Islet precursor cell (in vitro differentiated cells): ENCODE measurements at places on chromosomes 16 and 17.
A peak's percentile ranks its signal among the peaks of the same experiment; 100 is the strongest.

- no peak for DNase-seq
Observed at GRCh38 chr17:79728908-79729471, 1.8 kb upstream of the ENPP7 start.

DNA sequence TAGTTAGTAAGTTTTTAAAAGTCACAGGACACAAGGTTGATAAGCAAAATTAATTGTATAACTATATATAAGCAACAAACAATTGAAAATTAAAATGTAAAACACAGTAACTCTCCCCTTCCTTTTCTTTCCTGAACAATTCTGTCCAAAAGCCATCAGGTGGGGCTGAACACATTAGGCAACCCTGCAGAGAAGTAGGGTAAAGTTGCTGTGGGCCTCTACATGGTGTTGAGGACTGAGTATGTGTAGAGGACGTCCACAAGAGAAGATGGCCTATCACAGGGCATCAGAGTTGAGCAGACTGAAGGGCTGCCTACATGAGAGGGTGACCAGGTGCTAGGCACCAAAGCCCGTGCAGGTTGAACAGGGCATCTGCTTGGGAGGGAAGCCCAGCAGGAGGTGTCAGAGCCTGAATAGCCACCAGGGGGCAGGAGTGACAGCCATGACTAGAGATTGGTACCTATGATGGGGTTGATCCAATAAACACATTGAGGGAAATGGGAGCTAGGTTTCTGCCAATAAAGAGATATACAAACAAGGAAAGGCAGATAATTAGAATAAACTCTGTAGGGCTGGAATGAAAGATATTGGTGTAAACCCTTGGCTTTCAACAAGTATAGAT is 415.1 kb downstream of the NPIPA8 start:
- peak; percentile 65 for DNase-seq

GRCh38 chr17:74945543-74945942 is 9.8 kb downstream of the OTOP3 start:
- DNase-seq, result no peak

GRCh38 chr17:12077773-12078172 is 57.1 kb downstream of the MAP2K4 start:
- no peak for DNase-seq

- DNase-seq, result peak; percentile 80
Observed at GRCh38 chr17:80927791-80928216, 63.8 kb upstream of the CHMP6 start.

DNA sequence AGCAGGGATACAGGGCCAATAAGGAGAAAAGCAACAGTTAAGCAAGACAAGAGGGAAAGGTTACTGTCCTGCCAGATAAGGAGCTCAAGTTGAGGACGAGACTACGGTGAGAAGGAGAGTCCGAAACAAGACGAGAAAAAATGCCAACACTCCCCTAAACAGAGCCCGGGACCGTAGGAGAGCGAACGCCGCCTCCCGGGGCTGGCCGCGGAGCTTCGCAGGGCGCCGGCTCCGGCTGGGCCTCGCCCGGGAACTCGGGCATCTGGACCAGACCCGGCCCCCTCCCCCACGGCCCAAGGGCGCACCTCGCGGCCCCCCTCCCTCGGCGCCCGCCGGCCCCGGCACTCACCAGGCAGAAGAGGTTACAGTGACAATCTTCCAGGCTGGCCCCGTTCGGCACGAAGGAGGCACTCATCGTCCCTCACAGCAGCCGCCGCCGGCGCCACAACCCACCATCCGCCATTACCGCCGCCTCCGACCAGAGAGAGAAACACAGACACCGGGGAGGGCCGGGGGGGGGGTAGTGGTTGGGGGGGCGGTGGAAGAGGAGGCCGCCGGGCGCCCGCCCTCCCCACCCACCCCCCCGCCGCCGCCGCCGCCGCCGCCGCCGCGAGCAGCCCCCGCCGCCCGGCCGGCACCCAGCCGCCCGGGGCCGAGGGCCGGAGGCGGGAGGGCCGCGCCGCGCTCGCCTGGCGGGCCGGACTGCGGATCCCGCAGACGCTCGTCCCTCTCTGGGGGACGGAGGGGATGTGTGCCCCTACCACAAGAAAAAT is at the start of gene MED13:
Gene MED13, minus strand, starts transcription at position 488 of the 773 bp plus-strand sequence. Its CDS starts 73 bp downstream, at position 415.
- DNase-seq, result peak; percentile 82

DNA sequence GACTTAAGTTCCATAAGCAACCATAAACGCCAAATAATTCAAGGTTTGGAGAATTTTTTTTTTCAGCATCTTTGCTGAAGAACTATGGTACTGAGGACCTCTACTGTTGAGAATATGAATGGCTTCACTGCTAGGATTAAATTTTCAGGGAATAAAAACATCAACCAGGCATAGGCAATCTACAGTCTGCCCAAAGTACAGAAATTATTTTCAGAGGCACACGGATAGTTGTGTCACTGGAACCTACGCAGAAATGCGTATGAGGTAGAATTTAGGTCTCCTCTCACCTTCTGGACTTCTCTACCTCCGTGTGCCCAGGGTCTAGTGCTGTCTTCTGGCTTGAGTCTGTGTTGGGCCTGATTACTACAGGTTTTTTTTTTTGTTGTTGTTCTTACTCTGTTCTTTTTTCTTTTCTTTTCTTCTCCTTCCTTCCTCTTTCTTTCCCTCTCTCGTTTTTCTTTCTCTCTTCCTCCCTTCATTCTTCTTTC is 39.7 kb downstream of the NACA2 start:
- no peak for DNase-seq

DNA sequence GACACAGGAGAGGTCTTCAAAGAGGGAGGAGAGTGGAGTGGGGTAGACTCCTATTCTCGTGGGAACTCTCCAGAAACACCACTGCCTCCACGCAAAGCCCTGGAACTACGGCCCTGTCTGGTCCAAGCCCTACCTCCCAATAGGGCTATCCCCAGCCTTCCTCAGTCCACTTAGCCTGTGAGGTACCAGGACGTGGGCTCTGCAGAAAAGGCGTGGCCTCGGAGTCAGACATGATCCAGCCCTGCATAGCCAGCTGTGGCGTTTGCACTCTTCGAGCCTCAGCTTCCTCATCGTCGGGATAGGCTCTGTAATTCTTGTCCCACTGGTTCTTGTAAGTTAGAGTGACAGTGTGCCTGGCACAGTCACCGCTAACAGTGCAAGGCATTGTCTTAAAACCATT is 13.8 kb downstream of the ENDOV start:
- no peak for DNase-seq

GRCh38 chr17:64579917-64580316 is 73.1 kb downstream of the CEP95 start:
- DNase-seq, result no peak

DNA sequence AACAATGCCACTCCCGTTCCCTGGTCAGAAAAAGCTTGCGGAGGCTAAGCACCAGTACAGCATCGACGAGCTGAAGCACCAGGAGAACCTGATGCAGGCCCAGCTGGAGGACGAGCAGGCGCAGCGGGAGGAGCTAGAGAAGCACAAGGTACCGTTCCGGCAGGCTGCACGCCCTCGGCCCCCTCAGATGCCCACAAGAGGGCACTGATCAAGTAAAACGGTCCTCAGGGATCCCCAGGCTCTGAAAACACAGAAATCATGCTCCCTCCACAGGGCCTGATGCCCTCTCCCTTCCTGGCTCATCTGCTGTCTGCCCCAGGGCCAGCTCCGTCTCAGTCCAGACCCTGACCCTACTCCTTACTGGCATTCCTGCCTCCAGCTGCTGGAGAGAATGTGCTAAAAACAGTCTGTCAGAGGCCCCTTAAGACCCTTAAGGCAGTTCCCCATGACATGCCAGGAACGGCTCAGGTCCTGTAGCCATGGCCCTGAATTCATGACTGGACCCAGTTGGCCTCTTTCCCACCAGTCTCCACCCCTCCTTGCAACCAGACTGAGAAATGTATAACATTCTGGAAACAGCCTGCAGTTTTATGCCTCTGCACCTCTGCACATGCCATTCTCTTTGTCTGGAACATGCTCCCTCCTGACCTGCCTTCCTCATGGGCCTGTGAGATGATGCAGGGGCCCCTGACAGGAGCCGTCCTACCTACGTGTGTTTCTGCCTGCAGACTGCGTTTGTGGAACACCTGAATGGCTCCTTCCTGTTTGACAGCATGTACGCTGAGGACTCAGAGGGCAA is 21.8 kb downstream of the DRC3 start:
- peak; percentile 87 for DNase-seq

- DNase-seq, result peak; percentile 73
Observed at GRCh38 chr16:46916980-46917379, 32.8 kb downstream of the GPT2 start.

DNA sequence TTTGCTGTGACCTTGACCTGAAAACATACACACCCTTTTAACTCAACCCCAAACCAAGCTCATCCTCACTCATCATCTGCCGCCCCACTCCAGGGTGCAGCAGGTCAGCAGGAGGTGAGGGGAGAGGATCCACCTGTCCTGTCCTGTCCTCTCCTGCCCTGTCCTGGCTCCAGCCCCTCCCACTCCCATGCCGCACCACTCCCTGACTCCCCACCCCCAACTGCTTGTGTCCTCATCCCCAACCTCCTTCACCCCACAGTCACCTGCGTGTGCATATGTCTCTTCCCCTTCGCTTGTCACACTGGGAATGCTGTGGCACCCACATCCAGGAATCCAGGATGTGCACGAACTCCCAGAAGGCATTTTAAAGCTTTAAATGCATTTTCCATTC is 15.6 kb downstream of the NGFR start:
- DNase-seq, result no peak

DNA sequence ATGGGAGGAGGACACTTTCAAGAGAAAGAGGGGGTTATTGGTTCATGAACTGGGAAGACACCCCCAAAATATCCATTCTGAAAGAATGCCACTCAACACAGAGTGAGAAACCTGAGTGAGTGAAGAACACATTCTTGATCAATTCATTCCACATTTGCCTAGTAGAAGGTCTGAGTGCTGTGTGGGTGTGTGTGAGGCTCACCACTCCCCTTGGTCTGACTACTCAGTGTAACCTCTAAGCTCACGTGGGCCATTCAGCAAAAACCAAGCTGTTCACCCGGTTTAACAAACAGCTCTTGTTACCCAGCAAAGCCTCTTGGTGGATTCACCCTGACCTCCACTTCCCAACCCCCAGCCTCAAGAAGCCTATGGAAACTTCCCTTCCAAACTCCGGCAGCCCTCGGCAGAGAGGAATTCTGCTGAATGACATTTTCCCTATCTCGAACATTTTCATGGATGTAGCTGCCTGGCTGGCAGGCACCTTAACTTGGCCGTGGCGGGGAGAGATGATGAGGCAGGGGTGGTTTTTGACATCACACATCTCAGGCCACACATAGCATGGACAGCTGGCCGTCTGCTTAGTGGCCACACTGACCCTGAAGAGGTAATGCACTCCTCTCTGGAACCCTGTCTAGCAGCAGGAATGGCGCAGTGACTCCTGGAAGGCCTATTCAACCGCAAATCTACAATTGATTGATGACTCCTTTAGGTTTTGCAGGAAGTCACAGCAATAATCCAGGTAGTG is 11.6 kb downstream of the ST6GALNAC1 start:
- peak; percentile 89 for DNase-seq

GRCh38 chr16:28167221-28167620 is 44.5 kb downstream of the XPO6 start:
- peak; percentile 81 for DNase-seq

GRCh38 chr16:72837846-72838585 is 209.9 kb downstream of the ZFHX3 start:
- no peak for DNase-seq

DNA sequence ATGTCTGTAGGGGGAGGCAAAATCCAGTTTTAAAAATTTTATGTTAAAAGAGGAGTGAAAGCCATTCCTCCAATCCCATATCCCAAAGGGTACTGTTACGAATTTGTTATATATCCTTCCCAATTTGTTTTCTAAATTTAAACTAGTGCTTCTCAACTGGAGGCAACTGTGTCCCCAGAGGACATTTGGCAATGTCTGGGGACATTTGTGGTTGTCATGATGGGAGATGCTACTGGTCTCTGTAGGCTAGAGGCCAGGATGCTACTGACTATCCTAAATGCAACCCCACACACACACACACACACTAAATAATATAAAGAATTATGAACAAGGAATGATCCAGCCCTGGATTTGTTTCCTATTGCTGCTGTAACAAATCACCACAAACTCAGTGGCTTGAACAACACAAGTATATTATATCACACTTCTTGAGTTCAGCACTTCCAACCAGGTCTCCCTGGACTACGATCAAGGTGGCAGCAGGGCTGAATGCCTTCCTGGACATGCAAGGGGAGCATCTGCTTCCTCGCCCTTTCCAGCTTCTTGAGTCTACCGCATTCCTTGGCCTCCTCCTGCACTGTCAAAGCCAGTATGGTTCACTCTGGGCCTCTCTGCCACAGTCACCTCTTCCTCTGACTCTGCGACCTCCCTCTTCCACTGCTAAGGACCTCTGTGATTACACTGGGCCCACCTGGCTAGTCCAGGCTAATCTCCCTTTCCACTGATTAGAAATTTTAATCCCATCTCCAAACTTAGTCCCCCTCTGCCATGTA is 30.1 kb downstream of the ARHGAP17 start:
- peak; percentile 39 for DNase-seq
